ENCODE measurements at places on chromosomes 12 and 14. TPM values are rescaled to one million over a fixed set of nuclear protein-coding genes. Genes with fewer than 3 reads are reported as not detected.
A peak's percentile ranks its signal among the peaks of the same experiment; 100 is the strongest.

- DNase-seq: no peak
These were observed 7.2 kb upstream of the C1R start for GRCh38 chr12:7099290-7099996.

DNA sequence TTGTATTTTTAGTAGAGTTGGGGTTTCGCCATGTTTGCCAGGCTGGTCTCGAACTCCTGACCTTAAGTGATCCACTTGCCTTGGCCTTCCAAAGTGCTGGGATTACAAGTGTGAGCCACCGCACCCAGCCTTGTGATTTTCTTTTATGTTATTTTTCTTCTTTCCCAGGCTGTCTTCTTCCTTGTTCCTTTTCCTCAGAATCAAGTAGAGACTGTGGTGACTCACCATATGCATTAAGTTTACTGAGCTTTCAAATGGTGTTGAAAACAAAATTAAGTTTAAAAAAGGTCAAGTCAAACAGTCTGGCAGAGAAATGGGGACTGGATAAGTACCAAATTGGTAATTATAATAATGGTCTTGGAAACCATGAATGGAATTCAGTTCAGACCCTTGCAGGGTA, 5.7 kb downstream of the ARPC3 start:
- DNase-seq: no peak

DNA sequence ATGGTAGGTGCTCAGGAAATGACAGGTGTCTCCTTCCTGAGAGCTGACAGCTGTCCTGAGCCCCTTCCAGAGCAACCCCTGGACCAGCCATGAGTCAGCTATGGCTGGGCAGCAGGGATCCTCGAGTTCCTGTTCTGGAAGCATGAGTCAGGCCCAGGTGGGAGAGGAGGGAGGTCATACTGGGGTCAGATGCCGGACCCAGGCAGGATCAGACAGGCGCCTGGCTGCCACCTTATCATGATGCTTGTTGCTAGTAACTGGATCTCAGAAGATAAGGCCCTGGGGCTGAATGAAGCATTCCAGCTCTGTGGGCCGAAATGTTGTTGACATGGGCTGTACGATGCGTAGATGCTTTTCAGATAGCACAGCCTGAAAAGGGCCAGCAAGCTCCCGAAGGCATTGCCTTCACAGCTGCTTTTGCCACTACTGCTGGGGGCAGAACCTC, 17.4 kb upstream of the KRT7 start:
- DNase-seq: no peak

DNA sequence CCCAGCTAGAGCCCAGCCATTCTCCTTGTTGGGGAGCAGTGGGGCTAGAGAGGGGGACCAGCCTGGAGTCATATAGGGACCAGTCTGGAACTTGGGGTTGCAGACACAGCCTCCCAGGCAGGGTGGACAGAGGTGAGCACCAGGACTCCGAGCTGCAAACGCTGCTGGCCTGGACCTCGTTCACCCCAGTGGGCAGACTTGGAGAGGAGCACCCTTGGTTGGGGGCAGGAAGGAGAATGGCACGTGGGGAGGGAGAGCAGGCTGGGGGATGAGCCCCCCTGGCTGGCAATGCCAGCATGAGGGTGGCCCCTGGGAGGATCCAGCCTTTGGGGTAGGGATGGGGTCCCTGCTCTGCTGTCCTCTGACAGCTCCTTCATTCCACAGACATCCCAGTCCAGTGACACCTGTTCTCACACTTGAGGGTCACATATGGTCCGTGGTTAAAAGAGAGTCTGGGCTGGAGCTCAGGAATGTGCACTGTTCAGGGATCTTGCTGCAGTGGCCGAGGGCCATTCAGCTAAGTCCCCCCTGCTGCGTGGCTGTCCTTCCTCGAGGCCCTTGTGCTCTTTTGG, 2.8 kb downstream of the LBHD2 start:
- no peak for DNase-seq

DNA sequence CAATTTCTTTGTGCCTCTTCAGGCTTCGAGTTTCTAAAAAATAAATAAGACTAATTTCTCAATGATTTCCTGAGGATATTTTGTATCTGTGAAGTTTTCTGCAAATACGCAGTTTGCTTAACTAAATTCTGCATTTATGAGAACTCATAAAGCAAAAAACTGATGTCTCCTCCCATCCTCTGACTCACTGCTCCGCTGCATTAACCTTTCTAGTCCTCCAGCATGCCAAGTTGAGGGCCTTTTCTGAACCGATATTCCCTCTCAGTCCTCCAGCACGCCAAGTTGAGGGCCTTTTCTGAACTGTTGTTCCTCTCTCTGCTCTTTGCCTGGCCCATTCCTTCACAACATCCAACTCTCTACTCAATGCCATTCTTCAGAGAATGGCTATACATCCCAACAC, 3.2 kb downstream of the IPO8 start:
- no peak for DNase-seq

The AICDA gene
- polyA plus RNA-seq: 0.39 TPM

- no peak for DNase-seq
These were observed 92.1 kb downstream of the STXBP6 start for GRCh38 chr14:24957814-24958213.

DNA sequence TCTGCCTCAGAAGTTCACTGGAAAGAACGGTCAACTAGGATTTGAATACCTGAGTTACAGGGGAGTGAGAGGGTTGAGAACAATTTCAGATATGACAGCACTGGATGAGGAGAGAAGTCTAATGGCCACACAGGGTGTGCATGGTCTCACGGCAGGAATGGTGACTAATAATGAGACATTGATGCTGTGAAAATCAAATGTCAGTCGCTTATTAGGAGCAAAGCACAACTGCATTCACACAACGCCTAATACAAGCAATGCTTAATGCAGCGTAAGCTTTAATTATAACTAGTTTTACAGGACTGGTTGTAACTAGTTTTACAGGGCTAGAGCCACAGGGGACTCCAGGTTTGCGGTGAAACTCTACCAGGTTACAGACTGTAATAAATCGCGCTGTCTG, 23.4 kb upstream of the PRIMA1 start:
- DNase-seq: no peak

DNA sequence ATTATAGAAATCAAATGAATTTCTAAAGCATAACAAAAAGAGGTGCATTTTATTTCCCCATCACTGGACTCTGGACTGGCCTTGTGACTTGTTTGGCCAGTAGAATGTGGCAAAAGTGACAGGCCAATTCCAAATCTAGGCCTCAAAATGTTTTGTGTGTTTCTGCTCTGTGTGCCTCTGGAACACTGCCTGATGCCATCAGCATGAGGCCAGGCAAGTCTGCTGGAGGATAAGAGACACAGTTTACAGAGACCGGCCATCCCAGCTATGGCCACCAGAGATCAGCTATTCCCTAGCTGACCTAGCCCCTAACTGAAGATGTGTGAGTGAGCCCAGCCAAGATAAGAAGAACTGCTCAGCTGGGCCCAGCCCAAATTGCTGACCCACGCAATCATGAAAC, 32.9 kb downstream of the ASCL1 start:
- no peak for DNase-seq

DNA sequence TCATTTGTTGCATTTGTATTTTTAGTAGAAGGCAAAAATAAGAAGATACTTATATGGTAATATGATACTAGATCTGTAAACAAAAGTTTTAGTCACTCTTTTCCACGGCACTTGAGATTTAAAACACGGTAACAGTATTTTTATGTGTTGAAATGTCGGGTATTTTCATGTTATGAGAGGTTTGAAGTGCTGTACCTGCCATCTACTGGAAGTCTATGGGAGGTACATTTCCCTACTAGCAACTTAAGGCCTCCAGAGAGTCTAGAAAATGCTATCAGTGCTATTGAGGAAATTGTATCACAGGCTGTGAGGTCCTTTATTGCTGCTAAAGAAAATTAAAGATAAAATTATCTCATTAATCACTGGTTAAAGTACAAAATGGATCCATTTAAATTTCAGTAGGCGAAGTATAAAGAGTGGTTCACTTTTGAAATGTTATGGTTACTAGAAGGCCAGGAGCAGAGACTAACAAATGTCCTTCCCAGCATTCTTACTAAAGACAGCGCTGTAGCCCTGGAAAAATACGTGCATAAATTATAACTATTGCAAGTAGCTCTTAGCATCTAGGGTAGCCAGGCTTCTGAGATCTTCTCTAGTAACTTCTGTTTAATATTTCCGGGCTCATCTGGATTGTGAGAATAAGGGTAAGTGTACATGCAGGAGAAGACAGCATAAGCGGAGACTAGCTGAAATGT, 77.6 kb upstream of the PRKD1 start:
- peak; percentile 33 for DNase-seq
